WTC11 (cell line): ENCODE measurements at places on chromosomes 11 and 22. TPM values are rescaled to one million over a fixed set of nuclear protein-coding genes. Genes with fewer than 3 reads are reported as not detected.
A peak's percentile ranks its signal among the peaks of the same experiment; 100 is the strongest.

The TMPRSS13 gene
- 0.62 to 1.1 TPM (median 0.63 TPM) in 3 replicates for total RNA-seq

DNA sequence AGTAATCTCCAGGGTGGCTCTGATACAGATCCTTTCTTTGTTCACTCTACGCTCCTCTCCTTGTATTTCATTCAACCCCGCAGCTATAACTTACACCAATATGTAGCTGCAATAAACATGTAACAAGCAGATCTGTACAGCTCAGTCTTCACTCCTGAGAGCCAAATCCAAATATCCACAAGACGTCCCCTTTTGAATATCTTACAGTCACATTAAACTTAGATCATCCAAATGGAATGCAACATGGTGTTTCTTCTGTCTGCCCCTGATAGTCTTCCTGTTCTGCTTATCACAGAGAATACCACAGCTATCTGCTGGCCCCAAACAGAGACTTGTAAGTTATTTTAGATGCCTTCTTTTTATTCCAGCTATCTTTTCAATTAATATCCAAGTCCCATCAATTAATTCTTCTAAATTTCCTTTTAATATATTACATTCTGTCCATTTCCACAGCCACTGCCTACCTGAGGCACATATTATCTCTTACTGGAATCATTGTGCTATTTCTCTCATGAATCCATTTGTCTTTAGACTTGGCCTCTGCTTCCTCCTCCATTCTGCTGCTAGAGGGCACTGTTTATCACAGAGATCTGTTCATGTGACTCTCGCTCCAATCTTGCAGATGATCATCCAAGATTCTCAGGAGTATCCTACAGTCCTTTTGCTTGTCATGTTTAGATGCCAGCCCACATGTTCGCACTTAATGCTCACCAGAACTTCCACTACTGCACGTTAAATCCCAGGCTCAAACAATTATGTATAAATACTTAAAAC lies 908.6 kb downstream of the NTM start:
- DNase-seq = no peak
- no peak overlapping the region for H3K4me3 ChIP-seq
- H3K4me1 ChIP-seq = peaks cover 8% of the 10 kb centered on the region

GRCh38 chr11:86234831-86235461 lies 9.6 kb upstream of the EED start:
- H3K4me1 ChIP-seq = peaks cover 16% of the 10 kb centered on the region
- DNase-seq = no peak
- no peaks in the 10 kb centered on the region for H3K36me3 ChIP-seq

DNA sequence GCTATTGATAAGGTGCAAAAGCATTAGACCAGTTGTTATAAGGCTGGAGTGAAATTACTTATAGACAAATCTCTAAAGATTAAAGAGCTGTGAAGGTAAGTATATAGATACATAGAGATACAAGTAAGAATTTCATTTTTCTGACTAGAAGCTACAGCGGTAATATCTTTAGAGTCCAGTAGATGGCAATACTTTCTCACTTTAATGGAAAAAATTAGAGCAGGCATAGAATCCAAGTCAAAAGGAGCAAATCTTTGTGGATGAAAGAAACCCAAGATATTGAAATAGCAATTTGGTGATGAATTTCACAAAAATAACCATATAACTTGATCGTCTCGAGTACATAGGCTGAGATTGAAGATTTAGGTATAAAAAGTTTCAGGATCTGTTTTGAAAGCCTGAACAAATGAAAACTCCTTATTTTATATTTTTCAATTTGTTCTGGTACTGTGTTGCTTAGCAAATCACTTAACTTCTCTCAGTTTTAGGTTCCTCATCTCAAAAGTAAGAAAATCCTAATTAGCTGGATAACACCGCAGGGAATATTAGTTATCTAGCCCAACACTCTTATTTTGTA lies 81.9 kb downstream of the UVRAG start:
- no peak for DNase-seq
- H3K4me1 ChIP-seq = no peaks in the 10 kb centered on the region
- H3K4me3 ChIP-seq = no peak overlapping the region
- H3K27ac ChIP-seq = no peak overlapping the region
- peaks cover 4% of the 10 kb centered on the region; the same call in 1 of the 2 replicates for H3K36me3 ChIP-seq

The CYB5R2 gene
- 36.6 to 40.3 TPM (median 36.8 TPM) in 3 replicates for total RNA-seq

GRCh38 chr11:134206185-134206584 lies 17.6 kb downstream of the NCAPD3 start:
- peaks cover 73% of the 10 kb centered on the region for H3K36me3 ChIP-seq
- DNase-seq = no peak
- H3K4me1 ChIP-seq = no peaks in the 10 kb centered on the region
- H3K27ac ChIP-seq = no peak overlapping the region
- H3K4me3 ChIP-seq = no peak overlapping the region

DNA sequence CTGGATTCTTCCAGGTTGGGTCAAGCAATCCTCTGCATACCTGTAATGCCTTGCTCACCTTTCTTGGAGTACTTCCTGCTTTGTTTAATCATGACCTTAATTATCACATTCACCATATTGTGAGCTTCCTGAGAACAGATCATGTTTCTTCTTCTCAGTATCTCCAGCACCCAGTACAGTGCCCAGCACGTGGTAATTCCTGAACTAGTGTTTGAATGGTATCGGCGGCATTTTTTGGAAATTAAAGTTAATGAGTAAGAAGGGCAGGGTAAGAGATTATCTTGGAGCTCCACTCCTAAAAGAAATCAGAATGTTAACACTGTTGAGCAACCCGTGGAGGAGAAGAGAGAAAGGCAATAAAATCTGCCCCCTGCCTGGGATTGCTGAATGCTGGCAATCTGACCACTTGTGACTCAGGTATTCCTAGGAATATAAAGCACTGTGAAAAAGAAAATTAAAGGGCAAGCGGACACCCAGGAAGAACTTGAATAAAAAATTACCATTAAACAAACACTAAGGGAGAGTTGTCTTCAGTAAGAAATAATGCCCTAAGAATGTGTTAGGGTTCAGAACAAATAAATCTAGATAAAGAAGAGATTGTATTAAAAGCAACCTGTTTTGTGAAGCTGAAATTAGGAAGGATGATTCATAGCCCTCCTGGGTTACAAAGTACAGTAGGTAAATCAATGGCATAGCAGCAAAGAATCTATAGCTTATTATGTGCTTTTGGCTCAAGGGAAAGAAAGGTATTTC lies 92.9 kb downstream of the PDHX start:
- peaks cover 20% of the 10 kb centered on the region for H3K4me1 ChIP-seq
- peak overlapping the region; percentile 5; the same call in 1 of the 2 replicates for H3K27ac ChIP-seq
- DNase-seq = no peak

- no peak for DNase-seq
- H3K27me3 ChIP-seq = peaks cover 4% of the 10 kb centered on the region
- H3K4me1 ChIP-seq = peaks cover 19% of the 10 kb centered on the region
- H3K36me3 ChIP-seq = peaks cover 13% of the 10 kb centered on the region
- H3K27ac ChIP-seq = no peak overlapping the region
These were observed 87.2 kb upstream of the CADM1 start for GRCh38 chr11:115591380-115591779.

GRCh38 chr22:24063361-24063760 lies 52.3 kb downstream of the CABIN1 start:
- peaks cover 78% of the 10 kb centered on the region for H3K36me3 ChIP-seq
- no peak overlapping the region for H3K4me3 ChIP-seq
- no peaks in the 10 kb centered on the region for H3K27me3 ChIP-seq

The CAVIN3 gene
- total RNA-seq = 27.3 to 41.5 TPM (median 28.0 TPM) in 3 replicates

DNA sequence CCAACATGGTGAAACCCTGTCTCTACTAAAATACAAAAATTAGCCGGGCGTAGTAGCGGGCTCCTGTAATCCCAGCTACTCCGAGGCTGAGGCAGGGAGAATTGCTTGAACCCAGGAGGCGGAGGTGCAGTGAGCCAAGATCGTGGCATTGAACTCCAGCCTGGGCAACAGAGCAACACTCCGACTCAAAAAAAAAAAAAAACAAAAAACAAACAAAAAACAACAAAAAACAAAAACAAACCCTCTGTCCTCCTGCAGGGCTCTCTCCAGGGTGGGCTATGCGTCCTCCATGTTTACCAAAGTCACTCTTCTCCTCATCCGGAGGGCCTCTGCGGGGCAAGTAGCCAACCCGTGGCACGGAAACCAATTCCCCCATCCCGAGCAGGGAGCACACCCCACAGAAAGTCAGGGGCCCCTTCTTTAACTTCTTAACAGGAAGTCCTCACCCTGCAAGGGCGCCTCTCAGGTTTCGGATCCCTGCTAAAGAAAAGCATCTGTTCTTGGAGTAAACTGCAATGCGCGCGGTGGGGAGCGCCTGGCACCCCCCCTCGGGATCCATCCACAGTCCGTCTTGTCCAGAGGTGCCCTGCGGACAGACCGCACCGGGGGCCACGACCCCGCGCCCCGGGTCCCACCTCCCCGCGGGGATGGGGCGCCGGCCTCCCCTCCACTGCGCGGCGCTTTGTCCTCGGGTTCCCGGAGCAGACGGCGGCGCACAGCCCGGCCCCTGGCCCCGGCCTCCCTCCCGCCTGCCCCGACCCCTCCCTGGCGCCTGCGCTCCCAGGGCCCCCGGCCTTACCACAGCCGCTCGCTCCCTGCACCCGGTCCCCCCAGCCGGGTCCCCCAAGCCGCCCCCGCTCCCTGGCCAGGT lies 712 bp downstream of the CERK start:
- H3K27me3 ChIP-seq = no peaks in the 10 kb centered on the region; the same call in 1 of the 2 replicates
- peak overlapping the region; percentile 89 for H3K4me3 ChIP-seq

DNA sequence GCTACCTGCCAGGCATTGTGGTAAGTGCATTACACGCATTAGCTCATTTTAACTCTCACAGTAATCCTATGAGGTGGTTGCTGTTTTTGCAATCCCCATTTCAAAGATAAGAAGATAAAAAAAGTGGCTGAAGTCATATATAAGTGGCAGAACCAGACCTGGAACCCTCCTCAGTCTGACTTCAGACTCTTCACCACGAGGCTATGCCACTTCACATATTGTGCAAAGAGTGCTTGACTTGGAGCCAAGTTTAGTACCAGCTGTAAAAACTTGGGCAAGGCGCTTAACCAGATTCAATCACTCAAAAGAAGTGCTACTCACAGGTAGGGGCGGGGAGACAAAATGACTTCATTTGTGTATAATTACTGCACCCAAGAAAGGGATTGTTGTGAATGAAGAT lies 15.3 kb downstream of the BPIFC start:
- peaks cover 43% of the 10 kb centered on the region for H3K27me3 ChIP-seq
- H3K4me3 ChIP-seq = no peak overlapping the region
- H3K36me3 ChIP-seq = no peaks in the 10 kb centered on the region
- no peak overlapping the region for H3K27ac ChIP-seq
- DNase-seq = no peak

The CYB561A3 gene
- 34.3 to 38.8 TPM (median 35.0 TPM) in 3 replicates for total RNA-seq

The UPK3A gene
- 0.23 to 0.62 TPM (median 0.37 TPM) in 3 replicates for total RNA-seq

DNA sequence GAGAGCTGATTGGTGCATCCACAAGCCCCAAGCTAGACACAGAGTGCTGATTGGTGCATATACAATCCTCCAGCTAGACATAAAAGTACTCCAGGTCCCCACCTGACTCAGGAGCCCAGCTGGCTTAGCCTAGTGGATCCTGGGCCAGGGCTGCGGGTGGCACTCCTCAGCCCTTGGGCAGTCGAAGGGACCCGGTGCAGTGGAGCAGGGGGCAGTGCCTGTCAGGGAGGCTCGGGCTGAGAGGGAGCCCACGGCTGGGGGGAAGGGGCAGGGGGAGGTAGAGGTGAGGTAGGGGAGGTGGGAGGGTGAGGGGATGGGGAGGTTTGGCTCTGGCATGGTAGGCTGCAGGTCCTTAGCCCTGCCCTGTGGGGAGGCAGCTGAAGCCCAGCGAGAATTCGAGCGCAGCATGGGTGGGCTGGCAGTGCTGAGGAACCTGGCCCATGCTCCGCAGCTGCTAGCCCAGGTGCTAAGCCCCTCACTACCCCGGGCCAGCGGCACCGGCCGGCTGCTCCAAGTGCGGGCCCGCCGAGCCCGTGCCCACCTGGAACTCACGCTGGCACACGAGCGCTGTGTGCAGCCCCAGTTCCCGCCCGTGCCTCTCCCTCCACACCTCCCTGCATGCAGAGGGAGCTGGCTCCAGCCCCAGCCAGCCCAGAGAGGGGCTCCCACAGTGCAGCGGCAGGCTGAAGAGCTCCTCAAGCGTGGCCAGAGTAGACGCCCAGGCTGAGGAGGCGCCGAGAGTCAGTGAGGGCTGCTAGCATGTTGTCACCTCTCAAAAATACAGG lies 742.8 kb downstream of the FAM181B start:
- H3K27ac ChIP-seq = no peak overlapping the region
- peaks cover 6% of the 10 kb centered on the region; the same call in 1 of the 2 replicates for H3K4me1 ChIP-seq
- H3K36me3 ChIP-seq = peaks cover 29% of the 10 kb centered on the region
- no peak for DNase-seq
- no peak overlapping the region for H3K4me3 ChIP-seq

The ADM2 gene
- 6.3 to 10.9 TPM (median 7.6 TPM) in 3 replicates for total RNA-seq

GRCh38 chr11:33438301-33438700 lies 181.1 kb downstream of the HIPK3 start:
- no peak overlapping the region for H3K27ac ChIP-seq
- H3K36me3 ChIP-seq = peaks cover 16% of the 10 kb centered on the region
- H3K4me3 ChIP-seq = no peak overlapping the region
- H3K4me1 ChIP-seq = no peaks in the 10 kb centered on the region
- no peak for DNase-seq

DNA sequence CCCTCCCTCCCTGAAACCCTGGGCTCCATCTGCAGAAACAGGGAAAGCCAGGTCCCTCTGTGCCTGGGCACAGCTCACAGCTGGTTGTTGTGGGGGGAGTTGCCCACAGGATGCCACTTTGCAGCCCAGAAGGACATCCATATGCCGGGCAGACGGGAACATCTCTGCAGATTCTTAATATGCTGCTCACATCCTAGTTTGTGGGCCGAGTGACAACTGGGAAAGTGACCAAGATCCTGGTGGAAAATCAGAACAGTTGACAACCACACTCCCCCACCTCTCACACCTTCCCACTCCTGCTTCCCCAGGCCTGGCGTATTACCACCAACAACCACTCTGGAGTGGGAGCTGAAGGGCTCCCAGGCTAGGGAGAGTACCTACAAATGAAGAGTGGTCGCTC lies 7.3 kb upstream of the SCGB1A1 start:
- H3K4me3 ChIP-seq = no peak overlapping the region
- no peak overlapping the region for H3K27ac ChIP-seq
- no peaks in the 10 kb centered on the region; the same call in 1 of the 2 replicates for H3K27me3 ChIP-seq
- H3K4me1 ChIP-seq = no peaks in the 10 kb centered on the region
- no peak for DNase-seq
- H3K36me3 ChIP-seq = no peaks in the 10 kb centered on the region

- DNase-seq = no peak
- no peaks in the 10 kb centered on the region for H3K36me3 ChIP-seq
- no peak overlapping the region for H3K4me3 ChIP-seq
These were observed 15.5 kb upstream of the TAB1 start for GRCh38 chr22:39383841-39384625.

The PRG2 gene
- 0.57 to 0.60 TPM in 2 of 3 replicates, not detected in the other for total RNA-seq

DNA sequence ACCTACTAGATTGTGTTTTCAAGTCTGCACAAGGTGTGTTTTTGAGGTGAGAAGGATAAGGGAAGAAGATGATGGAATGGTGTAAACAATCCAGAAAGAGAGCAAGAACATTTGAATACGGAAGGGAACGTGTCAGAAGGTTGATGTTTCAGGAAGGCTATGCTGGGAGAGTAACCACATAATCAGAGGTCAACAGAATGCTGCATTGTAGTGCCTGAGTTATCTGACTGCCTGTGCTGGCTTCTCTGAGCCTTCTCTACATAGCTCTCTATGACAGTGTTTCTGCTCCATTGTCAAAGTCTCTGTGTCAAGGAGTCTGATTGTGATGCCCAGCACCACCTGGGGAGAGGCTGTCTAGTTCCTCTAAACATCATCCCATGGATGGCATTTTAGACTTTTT lies 74.1 kb downstream of the CYB5R2 start:
- H3K4me1 ChIP-seq = peaks cover 39% of the 10 kb centered on the region
- no peaks in the 10 kb centered on the region for H3K27me3 ChIP-seq
- no peak for DNase-seq

The MMP3 gene
- total RNA-seq = not detected in 3 replicates
